ENCODE measurements at places on chromosomes 13 and 19.

DNA sequence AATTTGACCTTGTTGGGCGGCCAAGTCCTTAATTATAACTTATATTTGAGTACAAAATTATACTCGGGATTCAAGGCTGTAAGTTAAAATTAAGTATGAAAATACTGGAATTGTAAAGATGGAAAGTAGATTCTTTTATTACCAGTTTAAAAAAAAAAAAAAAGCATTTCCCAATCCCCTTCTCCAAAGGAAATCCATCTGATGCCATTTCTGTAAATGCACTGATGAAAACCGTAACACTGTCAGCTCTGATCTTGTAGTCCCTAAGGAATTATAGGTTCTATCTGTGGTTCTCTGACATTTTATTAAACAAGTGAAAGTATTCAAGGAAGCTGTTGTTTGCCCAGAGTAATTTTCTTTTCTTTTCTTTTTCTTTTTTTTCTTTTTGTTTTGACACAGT is 41.6 kb upstream of the HNRNPA1L2 start:
- DNase-seq, result no peak

DNA sequence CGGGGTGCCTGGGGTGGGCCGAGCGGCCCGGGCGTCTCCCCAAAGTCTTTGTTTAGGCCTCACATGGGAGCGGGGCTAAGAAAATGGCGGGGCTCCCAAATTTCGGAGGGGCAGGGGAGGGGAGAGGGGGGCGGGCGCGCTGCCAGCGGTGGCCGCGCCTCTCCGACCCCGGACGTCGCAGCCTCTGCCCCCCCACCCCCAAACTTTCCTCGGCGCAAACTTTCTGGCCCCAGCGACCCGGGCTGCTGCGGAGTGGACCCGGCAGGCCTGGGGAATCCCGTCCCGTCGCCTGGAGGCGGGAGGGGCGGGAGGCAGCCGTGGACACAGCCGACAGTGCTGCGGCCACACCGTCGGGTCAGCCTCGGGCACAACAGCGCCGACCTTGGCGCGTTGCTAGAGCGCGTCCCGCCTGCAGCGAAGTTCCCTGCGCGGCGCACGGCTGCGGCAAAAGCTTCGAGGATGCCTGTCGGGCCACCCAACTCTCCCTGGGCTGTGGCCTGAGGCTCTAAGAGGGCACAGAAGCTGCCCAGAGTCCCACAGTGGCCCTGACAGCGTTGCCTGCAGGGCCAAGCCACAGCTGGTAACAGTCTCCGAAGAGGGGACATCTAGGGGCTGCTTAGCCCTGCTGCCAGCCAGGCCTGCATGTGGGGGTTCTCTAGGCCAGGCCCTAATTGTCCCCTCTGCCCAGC is 1.3 kb downstream of the NFIX start:
- no peak for DNase-seq

DNA sequence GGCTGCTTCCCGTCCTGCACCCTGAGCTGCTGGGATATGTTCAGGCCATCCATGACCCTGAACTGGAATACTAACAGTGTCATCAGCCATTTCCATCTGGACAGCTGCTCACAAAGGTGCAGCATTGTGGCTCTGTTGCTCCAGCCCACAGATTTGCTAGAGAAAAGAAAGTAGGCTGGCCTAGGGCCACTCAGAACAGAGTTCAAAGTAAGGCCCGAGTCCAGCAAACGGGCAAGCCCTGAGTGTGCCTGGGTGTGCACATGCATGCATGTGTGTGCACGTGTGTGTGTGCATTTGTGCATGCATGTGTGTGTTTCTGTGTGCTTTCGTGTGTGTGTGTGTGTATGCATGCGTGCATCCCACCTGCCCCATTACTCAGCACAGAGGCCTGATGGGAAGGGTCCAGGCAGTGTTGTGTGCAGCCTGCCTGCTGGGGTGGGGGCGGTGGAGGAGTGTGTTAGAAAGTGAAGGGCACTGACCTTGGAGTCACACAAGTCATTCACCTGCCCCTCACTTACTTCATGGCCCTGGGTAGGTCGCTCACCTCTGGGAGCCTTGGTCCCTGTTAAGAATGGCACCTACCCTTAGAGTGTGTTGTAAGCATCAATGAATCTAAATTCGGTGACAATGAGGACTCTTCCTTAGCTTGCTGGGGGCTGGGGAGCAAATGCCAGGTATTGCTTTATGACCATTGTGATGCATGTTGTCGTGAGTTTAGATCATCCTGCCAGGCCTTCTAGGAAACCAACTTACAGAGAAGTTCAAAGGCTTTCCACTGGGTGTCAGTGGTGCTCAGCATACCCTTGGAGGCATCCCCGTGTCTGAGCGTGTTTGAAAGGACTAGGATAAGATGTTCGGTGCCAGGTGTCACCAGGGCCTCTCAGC is 53.2 kb downstream of the GPR12 start:
- DNase-seq, result no peak

DNA sequence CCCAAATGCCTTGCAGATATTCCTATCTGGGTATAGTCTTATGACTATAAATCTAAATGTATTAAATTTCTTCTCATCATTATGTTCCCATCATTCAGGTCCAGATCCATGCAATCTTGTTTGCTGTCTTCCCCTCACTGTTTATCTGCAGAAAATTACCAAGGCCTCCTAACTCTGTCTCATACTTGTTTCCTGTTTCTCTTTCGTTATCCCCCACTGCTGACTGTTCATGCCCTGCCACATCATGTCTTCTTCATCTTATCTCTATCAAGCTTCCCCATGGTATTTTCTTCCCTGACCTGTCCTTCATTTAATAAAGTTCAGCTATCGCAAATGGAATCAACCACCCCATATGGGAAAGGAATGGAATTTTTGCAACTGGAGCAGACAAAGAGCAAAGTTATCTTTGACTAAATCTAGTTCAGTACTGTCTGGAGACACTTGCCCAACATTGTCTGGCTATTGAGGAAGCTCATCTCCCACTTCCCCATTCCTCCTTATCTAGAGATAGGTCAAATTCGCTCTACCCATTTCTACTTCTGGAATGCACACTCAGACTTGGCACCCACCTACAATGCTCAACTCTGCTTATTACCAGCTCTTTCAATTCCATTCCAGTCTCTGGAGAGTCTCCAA is 1358.1 kb downstream of the EFNB2 start:
- no peak for DNase-seq

DNA sequence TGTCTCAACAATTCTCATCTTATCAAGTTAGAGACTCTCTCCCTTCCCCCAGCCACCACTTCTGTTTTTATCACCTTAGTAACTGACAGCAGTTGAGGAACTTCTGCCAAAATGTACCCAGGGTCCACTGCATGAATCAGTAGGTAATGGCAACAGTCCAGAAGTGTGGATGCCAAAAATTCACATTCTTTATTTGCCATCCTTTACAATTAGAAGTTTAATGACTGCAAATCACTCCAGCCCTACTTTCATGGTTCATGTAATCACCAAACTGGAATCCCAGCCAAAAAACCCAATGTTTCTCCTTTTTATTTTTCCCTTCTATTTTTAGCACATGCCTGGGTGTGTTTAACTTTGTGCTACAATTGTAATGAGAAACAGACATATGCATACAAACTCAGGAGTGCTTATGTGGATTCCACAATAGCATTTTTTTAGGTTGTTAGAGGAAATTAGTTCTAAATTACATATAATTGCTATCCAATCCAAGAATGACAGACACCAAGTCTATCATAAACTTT is 243.5 kb downstream of the RGCC start:
- no peak for DNase-seq

- DNase-seq, result no peak
Observed at GRCh38 chr13:94390881-94391280, 88.6 kb downstream of the DCT start.

DNA sequence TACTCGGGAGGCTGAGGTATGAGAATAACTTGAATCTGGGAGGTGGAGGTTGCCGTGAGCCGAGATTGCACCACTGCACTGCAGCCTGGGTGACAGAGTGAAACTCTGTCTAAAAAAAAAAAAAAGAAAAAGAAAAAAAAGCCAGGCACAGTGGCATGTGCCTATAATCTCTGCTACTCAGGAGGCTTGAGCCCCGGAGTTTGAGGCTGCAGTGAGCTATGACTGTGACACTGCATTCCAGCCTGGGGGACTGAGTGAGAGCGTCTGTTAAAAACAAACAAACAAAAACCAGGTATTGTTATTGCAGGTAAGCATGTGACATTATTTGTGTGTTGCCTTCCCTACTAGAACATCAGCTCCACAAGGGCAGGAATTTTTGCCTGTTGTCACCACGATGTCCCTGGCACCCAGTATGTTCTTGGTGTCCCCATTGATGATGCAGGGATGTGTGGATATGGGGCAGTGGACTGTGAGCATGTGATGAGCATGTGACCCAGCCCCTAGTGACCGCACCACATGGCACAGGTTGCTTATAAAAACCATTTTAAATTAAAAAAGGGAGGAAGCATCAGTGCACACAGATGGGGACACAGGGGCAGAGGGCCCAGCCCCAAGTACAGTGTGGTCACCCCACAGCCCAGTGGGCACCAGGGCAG is 1.6 kb upstream of the KANK2 start:
- DNase-seq, result no peak

GRCh38 chr19:47671499-47671898 is 41.7 kb upstream of the EHD2 start:
- DNase-seq, result no peak

GRCh38 chr13:31767175-31767900 is 28.0 kb downstream of the RXFP2 start:
- no peak for DNase-seq

Measured in stimulated activated CD8-positive, alpha-beta memory T cell treated with anti-CD3 and anti-CD28 coated beads, Interleukin-4, amount 100 ng/mL, for 4 hours (primary cell).